NCI-H345 (cell line): ENCODE measurements at places on chromosomes 5 and 9.

DNA sequence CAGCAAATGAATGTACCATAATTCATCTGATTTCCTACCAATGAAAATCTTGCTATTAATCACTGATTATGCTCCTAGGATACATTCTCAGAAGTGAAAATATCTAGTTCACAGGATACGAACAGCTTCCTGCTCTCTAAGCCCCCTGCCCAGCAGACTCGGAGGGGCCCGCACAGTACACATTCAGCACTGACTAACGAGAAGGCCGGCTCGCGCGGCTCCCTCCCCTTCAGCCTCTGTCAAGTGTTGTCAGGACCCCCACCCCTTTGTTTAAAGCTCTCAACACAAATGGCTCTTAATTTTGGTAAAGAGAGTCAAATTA lies 82.0 kb downstream of the PRRT1B start:
- DNase-seq, result no peak

DNA sequence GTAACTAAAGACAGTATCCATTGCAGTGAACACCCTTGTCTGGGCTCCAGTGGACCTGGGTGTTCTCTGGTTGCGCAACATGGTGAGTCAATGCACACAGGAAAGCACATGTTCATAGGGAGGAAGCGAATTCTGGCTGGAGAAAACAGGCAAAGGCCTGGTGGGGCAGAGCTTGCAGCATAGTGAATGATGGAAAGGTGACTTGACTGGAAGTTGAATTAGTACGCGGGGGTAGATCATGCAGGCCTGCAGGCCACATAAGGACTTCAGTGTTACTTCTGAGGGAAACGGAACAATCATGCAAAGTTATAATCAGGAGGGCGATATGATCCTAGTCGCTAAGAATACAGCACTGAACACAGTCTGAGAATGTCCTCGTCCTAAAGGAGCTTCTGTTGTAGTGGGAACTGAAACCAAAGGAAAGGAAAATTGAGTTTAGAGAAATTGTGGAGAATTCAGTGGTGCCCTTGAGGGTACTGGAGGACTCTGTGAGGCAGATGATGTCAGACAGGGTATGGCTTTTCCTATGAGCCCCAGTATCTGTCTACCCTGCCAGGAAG lies 71.9 kb upstream of the RANBP3L start:
- DNase-seq, result no peak

DNA sequence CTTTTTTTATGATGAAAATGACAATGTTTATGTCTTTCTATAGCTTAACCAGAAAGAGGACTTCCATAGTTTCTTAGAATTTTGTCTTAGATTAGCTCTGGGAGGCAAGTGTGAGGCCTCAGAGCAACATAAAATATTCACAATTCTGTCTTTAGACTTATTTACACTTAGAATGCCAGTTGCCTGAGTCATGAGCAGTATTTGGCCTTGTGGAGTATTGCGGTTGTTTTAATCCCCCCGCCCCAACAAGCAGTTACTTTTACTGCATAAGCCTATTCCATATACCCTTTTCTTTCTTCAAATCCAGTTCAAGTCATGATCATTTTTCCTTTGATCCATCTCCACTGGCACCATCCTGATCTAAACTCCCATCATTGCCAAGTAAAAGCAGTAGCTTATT lies 198.0 kb upstream of the EGFLAM start:
- DNase-seq, result no peak

DNA sequence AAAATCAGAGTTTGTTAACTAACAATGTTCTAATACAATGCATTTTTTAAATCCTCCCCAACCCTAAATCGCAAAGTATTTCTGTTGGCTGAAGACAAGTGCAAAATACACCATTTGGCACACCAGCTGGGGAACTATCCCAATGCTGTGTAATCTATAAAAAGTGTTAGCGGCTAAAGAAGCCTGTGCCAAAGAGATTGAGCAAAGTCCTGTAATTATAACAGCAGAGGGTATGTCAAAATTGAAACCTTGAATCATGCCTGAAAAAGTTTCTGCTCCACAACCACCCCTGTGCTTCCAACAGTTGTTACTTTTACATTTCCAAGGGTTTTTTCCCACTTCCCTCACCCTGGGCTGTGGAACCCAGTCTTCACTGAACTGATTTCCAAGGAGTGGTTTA lies 83.1 kb upstream of the PLPP6 start:
- no peak for DNase-seq

DNA sequence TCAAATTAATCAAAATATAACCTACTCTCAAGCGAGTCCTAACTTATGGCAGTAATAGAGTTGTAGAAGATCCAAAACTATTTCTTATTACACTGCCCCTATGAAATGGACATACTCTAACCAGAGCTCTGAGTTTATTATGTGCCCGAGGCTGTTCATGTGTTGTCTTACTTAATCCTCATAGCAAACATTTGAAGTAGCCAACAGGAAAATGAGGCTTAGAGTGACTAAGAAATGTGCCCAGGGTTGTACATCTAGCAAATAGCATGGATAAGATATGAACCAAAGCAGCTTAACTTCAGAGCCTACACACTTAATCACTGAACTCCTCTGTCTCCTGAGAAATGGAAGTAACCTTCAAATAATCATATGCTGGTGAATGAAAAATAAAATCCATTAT lies 1551.7 kb downstream of the MAT2B start:
- no peak for DNase-seq
